T-helper 2 cell (primary cell): ENCODE measurements at places on chromosomes 6 and 20.

- DNase-seq, result no peak
These were observed 17.2 kb downstream of the SRPK1 start for GRCh38 chr6:35903679-35904078.

DNA sequence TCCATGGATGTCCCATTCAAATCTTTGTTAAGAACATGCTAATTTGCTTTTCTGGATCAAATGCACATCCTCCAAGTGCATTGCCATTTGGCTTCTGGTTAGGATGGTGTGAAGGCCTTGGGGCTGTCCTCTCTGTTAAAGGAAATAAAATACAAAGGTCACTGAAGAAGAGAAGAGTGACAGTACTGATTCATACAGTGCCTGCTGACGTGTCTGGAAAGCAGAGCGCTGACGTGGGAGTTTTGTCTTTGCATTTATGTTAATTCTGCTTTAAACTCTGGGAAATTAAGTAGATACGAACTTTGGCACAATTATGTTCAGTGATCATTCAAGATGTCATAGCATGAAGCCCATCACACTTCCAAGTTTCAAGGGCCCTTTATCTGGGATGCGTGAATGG is 33.2 kb downstream of the SYNDIG1 start:
- no peak for DNase-seq

DNA sequence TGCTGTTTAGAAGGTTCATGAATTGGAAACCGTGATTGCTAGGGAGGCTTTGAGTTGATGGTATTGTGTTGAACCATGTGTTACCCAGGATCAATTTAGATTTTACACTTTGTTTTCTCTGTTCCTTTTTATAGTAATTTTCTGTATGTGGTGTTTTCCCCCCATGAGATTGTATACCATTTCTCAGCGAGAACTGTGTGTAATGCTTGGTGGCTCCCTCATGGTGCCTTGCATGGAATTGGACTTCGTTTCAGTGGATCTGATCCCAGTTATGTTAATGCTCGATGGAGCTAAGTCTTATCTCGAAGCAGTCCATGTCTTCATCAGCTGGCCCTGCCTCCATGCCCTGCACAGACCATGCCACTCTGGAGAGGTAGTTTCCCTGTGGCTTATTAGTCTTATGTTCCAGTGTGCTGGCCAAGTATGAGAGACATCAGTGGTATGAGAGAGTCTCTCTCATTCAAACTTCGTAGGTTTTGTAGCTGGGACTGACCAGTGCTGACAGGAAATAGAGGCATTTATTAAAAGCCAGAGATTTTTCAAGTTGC is 18.7 kb downstream of the PTPN1 start:
- no peak for DNase-seq

GRCh38 chr6:106168097-106168888 is 82.2 kb downstream of the PRDM1 start:
- no peak for DNase-seq

DNA sequence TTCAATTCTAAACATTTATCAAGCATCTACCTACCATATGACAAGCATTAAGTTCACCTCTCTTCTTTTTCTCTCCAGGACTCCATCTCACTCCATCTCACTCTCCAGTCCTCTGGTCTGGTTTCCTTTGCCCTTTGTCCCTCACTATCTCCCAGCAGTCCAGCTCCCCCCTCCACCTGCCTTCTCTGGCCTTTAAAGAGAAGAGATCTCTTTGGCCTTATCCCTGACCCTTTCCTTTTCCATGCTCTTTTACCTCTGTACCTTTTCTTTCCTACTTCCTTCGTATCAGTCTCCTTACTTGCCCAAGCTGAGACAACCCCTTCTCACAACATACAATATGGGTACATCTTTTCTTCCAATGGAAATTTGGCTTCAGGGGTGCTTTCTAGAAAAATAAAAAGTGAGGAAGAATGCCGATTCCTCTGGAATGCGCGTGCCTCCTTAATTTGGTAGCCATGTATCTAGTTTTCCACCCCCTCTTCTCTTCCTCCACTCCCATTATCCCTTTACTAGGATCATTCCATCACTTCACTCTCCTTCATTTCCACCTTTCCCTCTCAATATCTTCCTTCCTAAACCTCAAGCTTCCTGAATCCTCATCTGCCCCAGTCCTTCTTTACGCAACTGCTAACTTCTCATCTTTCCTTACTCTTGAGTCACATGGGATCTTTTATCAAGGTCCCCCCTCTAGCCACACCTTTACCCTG is 745 bp upstream of the AGPAT1 start:
- DNase-seq, result no peak

GRCh38 chr20:15375836-15376235 is 1038.4 kb upstream of the FLRT3 start:
- DNase-seq, result no peak

- no peak for DNase-seq
These were observed 97.3 kb downstream of the SLX4IP start for GRCh38 chr20:10532361-10532760.

GRCh38 chr20:10639077-10639736 is 34.6 kb downstream of the JAG1 start:
- DNase-seq, result no peak

DNA sequence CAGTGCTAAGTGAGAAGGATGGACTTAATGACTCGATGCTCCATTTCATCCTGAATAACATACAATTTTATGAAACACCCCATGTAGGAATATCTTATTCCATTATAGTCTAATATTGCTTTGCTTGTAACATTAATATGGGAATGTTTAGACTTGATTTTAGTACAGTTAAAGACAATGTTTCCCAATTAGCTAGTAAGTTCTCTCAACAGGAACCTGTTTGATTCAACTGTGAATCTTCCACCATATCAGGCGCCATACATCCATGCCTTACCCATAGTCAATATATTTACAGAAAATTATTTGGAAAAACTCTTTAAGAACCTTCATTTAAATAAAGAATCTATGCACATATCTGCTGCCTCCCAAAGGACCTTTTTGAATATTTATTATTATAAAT is 3.3 kb downstream of the NDRG3 start:
- no peak for DNase-seq

GRCh38 chr6:78831492-78831891 is 35.9 kb upstream of the IRAK1BP1 start:
- no peak for DNase-seq

GRCh38 chr6:139029470-139030227 is 1.1 kb downstream of the ABRACL start:
- DNase-seq, result peak; percentile 5

- no peak for DNase-seq
These were observed 439.2 kb downstream of the PKHD1 start for GRCh38 chr6:51648236-51648635.

DNA sequence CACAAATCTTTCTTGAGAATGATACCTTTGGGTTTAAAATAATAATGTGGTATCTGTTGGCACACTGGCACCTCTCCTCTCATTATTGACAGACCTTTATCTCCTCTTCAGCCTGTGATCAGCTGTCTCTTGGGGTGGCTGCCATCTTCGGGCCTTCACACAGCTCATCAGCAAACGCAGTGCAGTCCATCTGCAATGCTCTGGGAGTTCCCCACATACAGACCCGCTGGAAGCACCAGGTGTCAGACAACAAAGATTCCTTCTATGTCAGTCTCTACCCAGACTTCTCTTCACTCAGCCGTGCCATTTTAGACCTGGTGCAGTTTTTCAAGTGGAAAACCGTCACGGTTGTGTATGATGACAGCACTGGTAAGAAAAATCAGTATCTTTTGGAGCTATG is 232.8 kb downstream of the GRIK2 start:
- no peak for DNase-seq

- no peak for DNase-seq
These were observed 332.2 kb downstream of the KHDRBS2 start for GRCh38 chr6:61953851-61954250.

GRCh38 chr20:56316051-56316450 is 42.7 kb upstream of the FAM210B start:
- DNase-seq, result no peak

DNA sequence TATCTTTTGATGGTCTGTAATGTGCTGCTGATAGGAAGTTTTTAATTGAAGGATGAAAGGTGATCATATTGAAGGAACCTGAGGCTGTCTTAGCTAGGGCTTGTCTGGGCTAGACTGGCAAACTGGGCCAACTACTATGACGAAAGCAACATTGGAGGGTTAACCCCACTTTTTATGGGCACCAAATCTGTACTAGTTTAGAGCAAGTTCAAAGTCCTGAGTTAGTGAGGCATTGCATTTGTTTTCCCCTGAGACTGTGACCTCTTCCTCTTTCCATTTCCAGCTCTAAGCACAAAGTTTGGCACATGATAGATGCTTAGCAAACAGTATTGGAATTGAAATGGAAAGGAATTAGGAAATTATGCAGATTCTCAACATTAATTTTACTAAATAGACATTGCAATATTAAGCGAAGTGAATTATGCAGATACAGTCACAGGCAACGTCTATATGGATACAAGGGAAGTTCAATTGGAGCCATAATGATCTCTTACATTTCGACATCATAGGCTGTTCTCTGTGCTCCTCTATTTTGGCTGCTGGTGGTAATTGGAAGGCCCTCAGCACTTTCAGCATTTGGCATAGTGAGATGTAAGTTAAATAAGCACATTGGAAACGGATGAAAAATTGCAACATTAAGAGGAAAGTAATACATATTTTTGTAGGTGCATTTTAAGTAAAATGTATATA is 22.2 kb downstream of the CEP57L1 start:
- no peak for DNase-seq
